ENCODE measurements at places on chromosomes 3 and 15. TPM values are rescaled to one million over a fixed set of nuclear protein-coding genes. Genes with fewer than 3 reads are reported as not detected.

P2RY12 gene
- total RNA-seq = 16.6 TPM

TTLL13 gene
- 2.1 TPM for total RNA-seq

CCR3 gene
- not detected for total RNA-seq

MEIS2 gene
- 48.4 TPM for total RNA-seq

GRAMD2A gene
- 9.4 TPM for total RNA-seq

IRAK2 gene
- total RNA-seq = 7.3 TPM

LRRC3B gene
- 17.3 TPM for total RNA-seq

FGF7 gene
- total RNA-seq = 0.42 TPM

FANCD2OS gene
- not detected for total RNA-seq

SLC28A1 gene
- total RNA-seq = not detected

- no peak for DNase-seq
These were observed 50.1 kb downstream of the SLC6A20 start for GRCh38 chr3:45746165-45746776.

GRCh38 chr15:42490291-42490670 lies 660 bp downstream of the ZNF106 start:
- DNase-seq = no peak

- no peak for DNase-seq
These were observed 36.1 kb downstream of the SCN5A start for GRCh38 chr3:38613426-38613825.

DNA sequence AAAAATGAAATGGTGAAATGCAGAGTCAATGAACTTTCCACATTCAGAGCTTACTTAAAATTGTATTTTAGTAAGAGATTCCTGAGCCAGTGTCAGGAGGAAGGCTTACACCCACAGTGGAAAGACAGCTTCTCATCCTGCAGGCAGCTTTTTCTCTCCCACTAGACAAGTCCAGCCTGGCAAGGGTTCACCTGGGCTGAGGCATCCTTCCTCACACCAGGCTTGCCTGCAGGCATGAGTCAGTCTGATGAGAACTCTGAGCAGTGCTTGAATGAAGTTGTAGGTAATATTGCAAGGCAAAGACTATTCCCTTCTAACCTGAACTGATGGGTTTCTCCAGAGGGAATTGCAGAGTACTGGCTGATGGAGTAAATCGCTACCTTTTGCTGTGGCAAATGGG lies 3.1 kb downstream of the CCR4 start:
- no peak for DNase-seq

DNA sequence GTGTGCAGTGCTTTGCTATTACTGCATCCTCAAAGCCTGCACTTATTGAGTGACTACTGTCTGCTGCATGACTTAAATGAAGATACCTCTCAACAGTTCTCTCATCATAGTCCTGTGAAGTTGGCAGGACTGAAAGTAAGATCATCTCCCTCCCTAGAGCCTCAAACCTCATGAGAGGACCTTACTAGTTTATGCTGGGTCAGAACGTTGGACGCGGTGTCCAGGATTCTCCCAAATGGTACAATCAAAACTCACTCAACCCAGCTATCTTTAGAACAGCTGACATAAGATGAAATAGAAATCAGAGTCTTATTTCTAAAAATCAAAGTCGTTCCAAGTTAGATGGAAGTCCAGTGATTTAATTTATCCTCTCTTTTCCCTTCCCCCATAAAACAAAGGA lies 219.7 kb downstream of the PDZRN3 start:
- no peak for DNase-seq

DNA sequence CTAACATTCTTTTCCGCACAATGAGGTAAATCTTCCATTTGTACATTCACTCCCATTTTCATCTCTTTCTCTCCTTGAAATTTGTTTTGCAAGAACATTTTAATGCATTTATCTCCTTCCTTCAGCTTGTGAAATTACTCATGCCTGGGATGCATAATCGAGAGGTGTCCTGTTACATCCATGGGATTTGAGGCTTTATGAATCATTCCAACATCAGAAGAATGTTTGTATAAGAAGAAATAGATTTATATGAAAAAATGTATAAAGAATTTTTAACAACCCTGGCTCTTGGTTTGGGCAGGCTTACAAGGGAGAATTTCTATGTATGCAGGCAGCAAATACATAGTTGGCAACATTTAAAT lies 93.2 kb upstream of the MBNL1 start:
- no peak for DNase-seq

- peak; percentile 14 for DNase-seq
These were observed 9.7 kb downstream of the ZXDC start for GRCh38 chr3:126465928-126466544.

DNA sequence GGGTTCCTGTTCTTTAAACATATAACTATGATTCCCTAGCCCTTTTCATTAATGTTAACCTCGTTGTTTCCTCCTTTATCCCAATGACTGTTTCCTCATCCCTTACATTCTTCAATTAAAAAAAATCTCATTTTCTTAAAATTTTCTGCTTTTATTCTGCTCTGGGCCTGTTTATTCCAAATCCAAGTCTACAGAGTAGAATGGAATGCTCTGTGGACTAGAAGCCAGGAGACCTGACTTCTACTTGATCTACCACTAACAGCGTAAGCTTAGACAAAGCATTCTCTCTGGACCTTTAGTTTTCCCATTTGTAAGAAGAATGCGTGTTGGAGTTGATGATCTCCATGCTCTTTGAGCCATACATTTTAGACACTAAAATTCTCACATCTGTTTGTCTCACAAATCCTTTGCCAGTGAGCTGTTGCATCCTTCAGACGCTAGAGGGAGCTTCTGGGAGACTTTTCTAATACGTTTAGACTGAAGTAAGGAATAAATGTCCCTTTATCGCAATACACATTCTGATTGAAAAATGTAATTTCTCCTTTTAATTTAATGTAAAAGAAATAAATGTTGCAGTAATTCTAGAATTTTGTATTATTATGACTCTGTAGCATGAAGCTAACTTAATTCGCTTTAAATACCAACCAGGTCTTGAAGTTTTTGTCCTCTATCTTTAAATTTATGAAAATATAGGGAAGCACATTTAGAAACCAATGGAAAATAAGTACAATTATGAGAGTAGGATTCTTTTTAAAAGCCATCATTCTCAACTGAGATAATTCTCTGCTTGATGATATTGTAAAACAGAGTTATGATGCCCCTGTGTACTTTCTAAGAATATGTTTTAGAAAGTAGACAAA lies 21.7 kb upstream of the GMNC start:
- peak; percentile 45 for DNase-seq

GRCh38 chr3:46409739-46410489 lies 2.9 kb downstream of the CCRL2 start:
- peak; percentile 28 for DNase-seq

DNA sequence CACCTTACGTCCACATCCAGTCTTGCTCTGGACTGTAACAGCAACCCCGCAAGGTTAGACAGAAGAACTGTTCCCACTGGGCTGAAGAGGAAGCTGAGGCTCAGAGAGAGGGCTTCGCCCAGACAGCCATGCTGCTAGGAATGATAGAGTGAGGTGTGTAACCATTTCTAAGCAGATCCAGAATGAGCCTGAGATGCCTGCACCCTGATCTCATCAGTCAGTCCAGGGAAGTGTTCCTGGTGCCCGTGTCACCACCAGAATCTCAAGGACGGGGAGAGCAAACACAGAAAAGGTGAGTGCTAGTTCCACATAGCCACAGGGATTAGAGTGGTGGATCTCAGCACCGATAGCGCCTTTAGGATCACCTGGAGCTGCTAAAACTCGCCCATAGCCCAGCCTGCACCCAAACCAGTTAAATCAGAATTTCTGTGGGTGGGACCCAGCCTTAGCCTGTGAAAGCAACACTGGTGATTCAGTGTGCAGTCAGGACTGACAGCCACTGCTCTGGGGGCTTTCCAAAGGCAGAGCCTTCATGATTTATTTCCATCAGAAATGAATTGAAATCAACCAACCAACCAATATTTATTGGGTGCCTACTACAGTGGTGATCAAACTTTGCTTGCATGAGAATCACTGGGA lies 12.3 kb downstream of the ISLR start:
- no peak for DNase-seq

DNA sequence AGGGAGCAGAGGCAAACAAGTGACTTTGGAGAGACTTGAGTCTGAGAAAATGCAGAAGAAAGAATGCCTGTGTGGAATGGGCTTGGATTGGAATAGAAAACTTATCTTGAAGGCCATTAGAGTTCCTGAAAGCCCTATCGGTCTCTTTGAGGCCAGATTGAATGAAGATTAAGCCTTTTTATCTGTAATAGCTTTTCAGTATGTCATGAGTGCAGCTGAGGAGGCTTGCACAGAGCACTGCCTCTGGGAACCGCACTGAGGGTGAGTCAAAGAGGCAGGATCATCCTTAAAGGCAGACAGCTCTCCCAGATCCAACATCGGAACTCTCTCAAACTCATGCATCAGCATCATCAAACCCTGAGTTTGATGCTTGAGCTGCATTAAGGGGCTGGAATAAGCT lies 515.2 kb downstream of the NTRK3 start:
- no peak for DNase-seq

GRCh38 chr3:127394984-127395662 lies 107.3 kb upstream of the PRR20G start:
- no peak for DNase-seq

DNA sequence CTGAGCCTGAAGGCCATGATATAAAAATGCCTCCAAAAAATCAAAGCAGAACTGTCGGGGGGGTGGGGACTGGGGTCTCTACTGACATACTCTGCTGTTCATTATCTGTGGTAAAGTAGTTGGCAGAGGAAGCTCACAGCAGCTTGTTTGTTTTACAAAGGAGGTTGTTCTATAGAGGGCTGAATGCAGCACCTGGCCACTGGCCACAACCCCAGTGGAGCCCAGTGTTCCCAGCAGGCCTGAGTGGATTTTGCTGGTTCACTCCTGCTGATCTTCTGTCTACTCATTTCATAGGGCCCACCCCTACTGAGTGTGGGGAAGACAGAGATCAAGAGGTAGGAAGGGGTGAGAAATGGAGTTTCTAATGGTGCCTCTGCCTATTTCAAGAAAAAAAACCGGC lies 125.5 kb downstream of the DIPK2A start:
- no peak for DNase-seq

DNA sequence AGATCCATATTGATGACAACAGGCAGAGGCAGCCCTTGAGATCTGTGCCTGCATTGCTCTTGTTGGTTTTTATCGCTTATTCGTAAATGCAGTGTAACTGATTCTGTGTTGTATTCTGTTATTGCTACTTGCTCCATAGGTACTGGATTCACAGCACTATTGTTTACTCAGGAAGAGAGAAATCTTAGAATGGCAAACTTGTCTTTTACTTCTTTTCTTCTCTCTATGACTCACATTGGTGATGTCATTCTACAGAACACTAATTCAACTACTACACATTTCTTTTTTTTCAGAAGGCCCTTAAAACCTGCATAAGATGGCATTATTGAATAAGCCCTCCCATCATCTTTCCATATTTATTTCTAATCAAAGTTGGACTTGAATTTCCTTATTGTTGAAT lies 201.0 kb upstream of the GBE1 start:
- no peak for DNase-seq
